ENCODE measurements at places on chromosomes 1 and 21.

- no peak for DNase-seq
Measured at GRCh38 chr1:75330624-75331023, 196.4 kb downstream of the LHX8 start.

DNA sequence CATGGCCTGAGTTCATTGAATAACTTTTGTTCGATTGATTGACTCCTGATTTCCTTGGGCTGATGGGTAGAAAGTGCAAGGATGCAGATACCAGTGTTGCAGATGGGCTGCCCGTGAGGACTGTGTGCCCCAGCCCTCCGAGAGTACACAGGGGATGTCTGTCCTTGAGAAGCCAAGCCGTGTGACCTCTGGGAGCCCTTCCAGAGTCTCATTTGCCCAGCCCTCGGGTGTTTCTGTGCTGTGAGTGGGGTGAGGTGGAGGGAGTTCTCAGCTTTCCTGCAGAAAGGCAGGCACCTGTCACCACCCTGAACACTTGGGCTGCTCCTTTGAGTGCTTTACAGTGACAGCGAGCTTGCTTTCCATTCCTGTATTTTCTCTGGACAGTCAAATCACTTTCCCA lies 96.4 kb upstream of the CACNA1E start:
- no peak for DNase-seq

DNA sequence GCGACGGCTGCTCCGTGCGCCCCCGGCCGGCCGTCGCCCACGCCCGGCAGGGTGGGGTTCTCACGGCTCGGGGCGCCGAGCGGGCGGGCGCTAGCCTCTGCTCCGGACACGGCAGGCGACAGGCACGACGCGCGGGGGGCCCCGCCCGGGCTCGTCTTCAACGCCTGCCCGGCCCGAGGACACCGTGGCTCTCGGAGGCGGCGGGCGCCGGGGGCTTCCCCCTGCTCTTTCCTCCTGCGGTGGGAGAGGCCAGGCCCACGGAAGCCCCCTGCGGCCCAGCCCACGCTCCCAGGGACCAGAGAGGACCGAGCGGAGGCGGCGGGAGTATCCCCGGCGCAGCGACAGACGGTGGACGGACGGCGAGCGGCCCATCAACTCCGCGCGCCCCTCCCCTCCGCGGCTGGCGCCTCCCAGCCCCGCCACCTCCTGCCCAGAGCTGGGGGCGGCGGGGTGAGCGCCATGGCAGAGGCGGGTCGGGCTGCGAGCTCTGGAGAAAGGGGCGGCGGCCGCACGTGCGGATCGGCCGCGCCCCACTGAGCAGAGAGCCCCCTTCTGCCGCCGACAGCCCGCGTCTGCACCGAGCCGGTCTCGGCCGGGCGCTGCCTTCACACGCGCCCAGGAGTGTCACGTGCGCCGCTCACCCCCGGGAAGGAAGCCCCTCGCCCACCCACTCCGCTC lies at the start of the genes SHE and TDRD10:
Gene SHE, minus strand, starts transcription at position 347 of the 678 bp plus-strand sequence. CDS start 386 bp downstream, outside the sequence.
Gene TDRD10, plus strand, starts transcription at position 154 of the 678 bp plus-strand sequence. CDS start 4,685 bp downstream, outside the sequence.
- peak; percentile 8 for DNase-seq

- DNase-seq: no peak
Measured at GRCh38 chr1:237029240-237029639, 12.7 kb upstream of the RYR2 start.

- DNase-seq: peak; percentile 78
Measured at GRCh38 chr1:161367684-161368400, at the start of gene CFAP126. Gene CFAP126, minus strand, starts transcription at chr1:161367876. Its CDS starts 8 bp downstream, at chr1:161367868.

DNA sequence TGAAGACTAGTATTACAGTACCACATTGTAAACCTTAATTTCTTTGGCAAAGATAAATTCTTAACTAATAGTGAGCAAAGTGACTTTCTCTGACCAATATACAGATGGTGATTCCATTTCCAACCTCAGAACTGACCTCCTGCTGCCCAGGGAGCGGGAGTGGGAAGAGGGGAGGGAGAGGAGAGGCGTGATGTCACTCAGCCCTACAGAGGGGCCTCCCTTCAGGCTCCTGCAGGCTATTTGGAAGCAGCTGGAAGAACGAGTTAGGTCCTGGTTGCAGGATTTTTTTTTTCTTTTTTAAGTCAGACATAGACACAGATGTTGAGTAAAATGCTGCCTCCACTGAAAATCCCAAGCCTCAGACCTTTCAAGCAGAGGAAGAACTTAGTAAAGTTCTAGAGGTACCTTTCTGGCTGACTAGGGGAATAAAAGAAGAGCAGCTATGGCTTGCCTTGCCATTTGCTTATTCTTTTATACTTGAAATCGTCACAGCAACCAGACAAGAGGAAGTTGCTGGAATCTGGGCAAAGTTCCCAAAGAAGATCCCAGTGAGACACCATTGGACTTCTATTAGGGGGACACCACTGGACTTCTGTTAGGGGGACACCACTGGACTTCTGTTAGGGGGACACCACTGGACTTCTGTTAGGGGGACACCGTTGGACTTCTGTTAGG lies 54.5 kb downstream of the EXO1 start:
- no peak for DNase-seq

DNA sequence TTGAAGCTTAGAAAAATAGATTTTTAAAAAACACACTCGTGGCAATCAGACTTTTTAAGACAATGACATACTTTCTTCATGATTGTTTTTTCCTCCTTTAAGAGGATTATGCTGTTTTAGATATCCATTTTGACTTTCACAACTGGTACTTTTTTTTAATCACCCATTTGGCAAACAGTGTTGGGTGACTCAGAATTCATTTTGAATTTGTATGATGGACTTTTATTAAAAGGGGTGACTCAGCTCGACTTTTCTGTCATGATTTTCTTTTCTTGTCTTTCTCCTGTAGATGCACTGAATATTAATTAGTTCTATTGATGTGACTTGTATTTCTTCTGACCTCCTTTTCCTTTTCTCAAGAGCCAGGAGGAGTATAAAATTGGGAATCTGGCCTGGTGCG lies 44.7 kb downstream of the FMN2 start:
- no peak for DNase-seq

DNA sequence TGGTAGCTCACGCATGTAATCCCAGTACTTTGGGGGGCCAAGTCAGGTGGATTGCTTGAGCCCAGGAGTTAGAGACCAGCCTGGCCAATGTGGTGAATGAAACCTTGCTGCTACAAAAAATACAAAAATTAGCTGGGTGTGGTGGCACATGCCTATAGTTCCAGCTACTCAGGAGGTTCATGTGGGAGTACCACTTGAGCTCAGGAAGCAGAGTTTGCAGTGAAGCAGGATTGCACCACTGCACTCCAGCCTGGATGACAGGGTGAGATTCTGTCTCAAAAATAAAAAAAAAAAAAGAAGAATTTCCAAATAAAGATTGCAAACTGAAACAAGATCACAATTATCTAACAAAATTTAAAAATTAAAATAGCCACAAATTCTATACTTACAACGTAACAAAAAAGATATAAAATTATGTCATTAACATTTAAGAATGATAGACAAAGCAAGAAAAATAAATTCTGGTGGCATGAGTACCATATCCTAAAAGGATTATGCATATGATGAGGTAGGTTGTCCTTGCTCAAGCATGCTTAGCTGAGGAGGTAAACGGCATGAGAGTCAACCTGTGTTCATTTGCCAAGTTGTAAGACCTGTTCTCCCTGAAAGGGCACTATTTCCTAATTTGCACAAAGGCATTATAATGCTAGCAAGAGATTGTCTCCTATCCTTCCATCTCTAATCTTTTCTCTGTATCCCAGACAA lies 20.2 kb downstream of the IPP start:
- DNase-seq: no peak

GRCh38 chr1:92961896-92962752 lies 862 bp upstream of the DIPK1A start:
- DNase-seq: peak; percentile 85

- no peak for DNase-seq
Measured at GRCh38 chr1:164699815-164700491, 141.0 kb downstream of the PBX1 start.

DNA sequence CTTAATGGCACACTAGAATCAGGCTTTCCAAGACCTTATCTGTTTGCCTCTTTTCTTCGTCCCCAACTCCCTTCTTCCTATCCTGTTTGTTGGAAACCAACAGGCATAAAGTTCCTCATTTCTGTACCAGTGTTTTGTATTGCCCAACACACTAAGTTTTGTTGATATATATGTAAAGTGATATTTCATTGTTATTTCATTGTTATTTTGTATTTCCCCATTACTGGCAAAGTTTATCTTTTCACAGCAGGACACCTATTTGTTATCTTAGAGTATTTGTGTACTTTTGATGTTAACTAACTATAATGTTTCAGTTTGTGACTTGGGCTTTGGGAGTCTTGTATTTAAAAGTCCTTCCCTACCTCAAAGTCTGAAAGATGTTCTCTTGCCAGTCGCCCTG lies 27.1 kb downstream of the FAM20B start:
- no peak for DNase-seq

DNA sequence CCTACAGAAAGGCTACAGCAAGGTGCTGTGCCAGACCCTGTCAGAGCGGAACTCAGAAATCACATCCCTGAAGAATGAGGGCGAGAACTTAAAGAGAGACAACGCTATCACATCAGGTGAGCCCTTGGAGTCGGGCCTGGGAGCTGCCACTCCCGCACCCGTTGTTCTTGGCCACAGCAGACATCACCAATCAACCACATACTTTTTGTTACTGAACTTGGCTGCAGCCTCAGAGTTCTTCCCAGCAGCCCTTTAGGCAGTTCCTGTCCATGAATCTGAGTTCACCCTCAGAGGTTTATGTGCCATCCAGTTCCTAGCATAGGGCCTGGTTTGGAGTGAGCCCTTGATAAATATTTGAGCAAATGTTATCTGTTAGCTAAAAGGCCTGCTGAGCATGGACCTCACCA lies 61.6 kb downstream of the FHAD1 start:
- DNase-seq: no peak

DNA sequence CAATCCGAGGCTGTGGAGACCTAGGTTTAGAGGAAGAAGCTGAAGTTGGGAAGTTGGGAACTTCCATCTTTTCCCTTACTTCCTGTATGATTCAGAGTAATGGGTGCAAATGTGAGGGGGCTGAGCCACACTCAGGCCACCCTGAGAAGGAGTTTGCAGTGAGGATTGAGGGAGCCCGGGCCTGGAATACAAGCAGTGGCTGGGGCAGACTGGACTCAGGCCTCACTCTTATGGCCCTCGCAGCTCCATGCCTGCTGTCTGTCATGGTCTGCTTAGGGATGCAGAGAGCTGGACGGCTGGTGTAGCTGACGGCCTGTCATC lies 73.7 kb upstream of the RAB4A start:
- no peak for DNase-seq

GRCh38 chr1:178643831-178644230 lies 81.2 kb upstream of the RALGPS2 start:
- no peak for DNase-seq

DNA sequence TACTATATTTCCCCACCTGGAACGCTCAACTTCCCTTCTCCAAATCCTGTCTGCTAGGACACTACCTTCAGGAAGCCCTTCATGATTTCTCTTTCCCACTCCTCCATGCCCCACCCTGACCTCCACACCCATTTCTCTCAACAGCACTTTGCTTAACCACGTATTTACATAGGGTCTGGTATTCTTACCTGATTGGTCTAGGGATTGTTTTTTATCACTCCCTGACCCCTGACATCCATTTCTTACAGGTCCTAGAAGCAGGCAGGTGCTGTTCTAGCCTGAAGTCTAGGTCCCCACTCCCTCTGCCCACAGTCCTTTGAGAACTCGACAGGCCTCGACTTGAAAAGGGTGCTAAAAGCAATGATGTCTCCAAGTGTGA lies 47.5 kb downstream of the DMAP1 start:
- DNase-seq: no peak

DNA sequence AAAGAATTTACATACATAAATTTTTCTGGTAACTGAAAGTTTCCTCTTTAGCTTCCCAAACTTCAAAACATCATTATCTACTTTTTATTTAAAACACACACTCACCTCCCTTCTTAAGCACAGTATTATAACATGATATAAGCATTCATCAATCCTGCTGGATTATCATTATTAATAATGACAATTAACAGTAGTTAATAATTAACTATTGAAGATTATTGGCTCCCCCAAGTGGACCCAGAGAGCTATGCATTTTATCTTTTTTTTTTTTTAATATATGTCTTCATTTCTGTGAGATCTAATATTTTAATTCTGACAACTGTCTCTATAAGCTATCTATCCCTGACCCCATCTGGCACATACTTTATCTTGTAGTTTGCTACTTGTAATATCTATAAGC lies 252.1 kb upstream of the CACYBP start:
- no peak for DNase-seq

- no peak for DNase-seq
Measured at GRCh38 chr21:19692231-19692630, 1288.6 kb upstream of the TMPRSS15 start.

- DNase-seq: no peak
Measured at GRCh38 chr1:201060586-201060985, 37.1 kb upstream of the KIF21B start.

DNA sequence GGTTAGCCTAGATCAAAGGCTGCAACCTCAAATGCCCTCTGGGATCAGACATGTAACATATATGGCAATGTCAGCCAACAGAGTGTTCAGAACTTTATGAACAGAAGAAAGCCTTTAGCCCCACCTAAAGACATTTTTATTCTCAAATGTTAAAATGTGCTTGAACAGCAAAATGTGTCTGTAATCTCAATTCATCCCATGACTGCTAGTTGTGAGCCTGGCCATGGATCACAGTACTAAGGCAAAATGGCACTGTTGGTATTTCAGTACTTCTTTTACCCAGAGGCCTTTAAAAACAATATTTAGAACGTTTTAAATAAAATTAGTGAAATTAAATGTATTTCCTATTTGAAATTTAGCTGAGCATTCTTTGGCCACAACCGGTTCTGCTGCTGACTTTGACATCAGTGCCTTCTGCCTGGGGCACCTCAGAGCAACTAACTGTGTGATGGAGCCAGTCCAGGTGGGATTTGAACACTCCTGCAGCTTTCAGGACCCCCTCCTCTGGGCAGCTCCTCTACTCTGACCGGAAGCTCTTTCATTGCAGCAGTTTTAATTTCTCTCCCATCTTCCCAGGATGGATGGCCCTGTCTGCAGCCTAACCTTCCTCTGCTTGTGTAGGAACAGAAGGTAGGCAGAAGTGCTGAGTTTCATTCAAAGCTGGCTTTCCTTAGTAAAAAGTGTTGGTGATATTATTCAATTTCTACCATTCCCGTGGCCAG lies 68.3 kb upstream of the NFIA start:
- DNase-seq: no peak

GRCh38 chr1:215517441-215517891 lies 49.6 kb upstream of the KCTD3 start:
- DNase-seq: no peak

DNA sequence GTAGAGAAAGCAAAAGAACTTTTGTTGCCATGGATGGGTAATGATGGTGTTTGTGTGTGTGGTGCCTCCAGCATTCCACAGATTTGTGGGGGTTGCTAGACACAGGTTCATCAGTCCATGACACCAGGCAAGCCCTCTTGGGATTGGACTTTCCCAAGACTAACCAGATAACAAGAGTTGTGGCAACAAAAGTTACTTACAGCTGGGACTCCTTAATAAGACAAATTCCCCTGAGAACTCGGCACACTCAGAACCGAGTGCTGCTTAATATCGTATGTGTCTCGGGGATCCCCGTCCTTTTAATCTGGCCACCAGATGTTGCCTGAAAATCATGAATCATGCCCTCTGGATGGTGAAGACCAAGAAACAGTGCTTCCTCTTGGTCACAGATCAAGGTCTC lies 193.3 kb downstream of the AJAP1 start:
- no peak for DNase-seq

GRCh38 chr1:36737038-36737555 lies 254.4 kb upstream of the CSF3R start:
- DNase-seq: no peak
